ENCODE measurements at places on chromosomes 3 and 15.
A peak's percentile ranks its signal among the peaks of the same experiment; 100 is the strongest.

- no peak for DNase-seq
Measured at GRCh38 chr3:69248436-69248835, 126.0 kb upstream of the LMOD3 start.

GRCh38 chr3:71891483-71891882, 106.5 kb upstream of the PROK2 start:
- no peak for DNase-seq

GRCh38 chr15:56917652-56918045, 795 bp upstream of the TCF12 start:
- DNase-seq, result peak; percentile 19

GRCh38 chr3:30700702-30701321, 94.4 kb downstream of the TGFBR2 start:
- no peak for DNase-seq

DNA sequence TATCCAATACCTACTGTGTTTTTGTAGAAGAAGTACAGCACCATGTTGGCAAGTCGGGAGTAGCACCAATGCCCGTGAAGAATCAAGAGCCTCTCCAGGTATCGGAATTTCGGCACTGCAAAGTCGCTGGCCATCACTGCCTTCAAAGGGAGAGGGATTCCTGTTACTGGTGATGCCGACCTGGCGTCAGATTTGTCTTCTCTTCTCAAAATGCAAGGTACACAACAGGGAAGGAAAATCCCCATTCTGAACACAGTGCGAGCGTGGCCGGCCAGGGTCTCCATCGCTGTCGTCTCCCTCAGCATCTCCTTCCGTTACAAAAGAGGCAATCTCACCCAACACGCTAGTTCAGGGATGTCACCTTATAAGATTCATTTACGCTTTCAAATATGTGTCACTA, 175.4 kb downstream of the ATP10A start:
- no peak for DNase-seq

GRCh38 chr3:195911041-195911945, 2.9 kb upstream of the TNK2 start:
- no peak for DNase-seq

GRCh38 chr15:96046620-96047240, 283.8 kb upstream of the NR2F2 start:
- DNase-seq, result no peak

DNA sequence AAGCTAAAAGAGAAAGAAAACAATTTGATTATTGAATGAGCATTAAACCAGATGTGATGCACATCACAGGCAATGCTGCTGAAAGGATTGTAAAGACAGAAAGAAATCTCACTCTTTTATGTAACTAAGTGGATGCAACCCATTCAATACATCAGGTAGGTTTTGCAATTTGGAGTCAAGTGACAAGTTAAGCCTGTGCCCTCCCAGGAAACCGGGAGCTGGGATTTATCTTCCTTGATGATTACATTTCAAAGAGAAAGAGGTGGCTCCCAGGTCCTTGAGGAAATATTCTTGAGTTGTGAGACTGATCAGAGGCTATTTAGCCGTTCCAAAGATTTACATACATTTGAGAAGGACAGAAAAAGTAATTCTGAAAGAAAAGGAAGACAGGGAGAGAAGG, 219.0 kb upstream of the PROK2 start:
- no peak for DNase-seq

DNA sequence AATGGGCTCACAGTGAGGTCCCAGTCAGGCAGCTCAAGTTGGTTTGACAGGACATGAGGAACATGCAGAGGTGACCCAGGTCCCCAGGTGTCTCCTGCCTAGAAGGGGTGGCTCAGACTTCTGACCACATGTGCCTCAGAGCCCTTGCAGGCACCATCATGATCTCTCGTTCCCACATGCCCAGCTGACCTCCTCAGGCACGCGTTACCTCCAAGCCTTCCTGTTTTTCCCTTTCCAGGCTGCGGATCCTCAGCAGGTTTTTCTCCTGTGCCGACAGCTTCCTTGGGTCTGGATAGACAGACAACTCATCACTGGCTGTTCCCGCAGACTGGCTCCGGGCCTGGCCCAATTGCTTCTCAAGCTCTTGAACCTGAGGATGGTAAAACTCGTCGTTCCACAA, 30.4 kb downstream of the CCDC13 start:
- no peak for DNase-seq

GRCh38 chr15:83815506-83815905, 161.6 kb downstream of the ADAMTSL3 start:
- DNase-seq, result no peak

DNA sequence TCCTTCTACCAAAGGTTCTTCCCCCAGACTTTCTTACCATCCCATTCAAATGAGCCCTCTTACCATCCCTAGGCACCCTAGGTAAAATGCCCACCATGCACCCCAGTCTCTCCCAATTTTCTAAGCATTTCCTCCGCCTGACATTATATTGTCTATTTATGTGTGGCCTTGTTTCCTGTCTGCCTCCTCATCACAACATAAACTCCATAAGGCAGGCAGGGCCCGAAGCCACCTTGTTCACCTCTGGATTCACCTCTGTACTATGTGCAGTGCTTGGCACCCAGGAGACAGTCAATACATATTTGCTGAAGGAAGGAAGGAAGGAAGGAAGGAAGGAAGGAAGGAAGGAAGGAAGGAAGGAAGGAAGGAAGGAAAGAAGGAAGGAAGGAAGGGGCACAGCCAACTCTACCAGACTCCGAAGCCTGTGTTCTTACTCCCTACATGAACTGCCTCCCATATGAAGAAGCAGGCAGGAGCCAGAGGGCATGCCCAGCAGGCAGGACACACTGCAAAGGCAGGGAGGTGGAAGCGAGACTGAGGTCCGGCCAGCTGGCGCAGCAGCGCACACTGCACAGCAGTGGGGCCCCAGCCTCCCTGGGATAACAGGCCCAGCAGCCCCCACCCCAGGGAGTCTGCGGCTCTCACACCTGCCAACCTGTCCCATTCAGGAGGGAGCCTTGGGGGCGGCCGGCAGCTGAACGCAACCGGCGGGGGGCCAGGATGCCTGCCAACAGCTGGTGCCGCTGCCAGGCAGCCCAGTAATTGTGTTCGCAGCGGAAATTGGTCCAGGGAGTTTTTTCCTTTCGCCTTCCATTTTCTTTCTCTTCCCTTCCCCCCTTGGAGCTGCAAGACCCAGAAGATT, 106.0 kb upstream of the LINGO1 start:
- DNase-seq, result no peak

DNA sequence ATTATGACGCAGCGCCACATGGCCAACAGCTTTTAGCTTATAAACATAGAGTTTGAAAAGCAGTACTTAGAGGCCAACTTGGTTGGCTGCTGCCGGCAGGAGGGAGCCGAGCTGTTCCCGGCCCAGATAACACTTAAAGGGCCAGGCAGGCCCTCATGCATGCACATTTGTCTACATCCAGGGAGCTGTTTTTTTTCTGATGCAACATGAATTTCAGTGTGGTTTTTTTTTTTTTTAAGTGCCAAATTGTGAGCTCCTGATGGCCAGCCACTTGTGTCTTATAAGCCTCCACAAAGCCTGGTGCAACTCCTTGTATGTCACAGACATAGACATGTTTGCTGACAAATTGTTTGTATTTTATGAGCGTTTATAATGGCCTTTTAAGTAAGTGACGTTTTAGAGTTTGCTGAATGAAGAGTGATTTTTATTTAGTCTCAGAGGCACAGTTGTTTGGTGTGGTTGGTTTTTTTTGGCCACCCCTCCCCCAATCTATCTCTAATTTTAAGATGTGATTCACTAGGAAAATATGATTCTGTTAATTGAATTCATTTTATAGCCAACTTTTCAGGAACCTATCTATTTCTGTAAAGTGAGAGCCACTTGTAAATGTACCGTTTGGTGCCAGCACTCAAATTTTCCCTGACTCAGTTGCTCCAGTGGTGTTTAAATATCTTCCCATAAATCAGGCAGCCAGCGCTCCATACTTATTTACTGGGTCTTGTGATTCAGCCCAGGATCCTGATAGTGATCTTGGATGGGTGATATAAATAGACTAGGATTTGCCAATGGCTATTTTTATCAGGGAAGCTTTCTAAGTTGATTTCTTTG, 134.3 kb downstream of the VGLL4 start:
- DNase-seq, result peak; percentile 62

GRCh38 chr15:38517312-38517975, 47.2 kb downstream of the RASGRP1 start:
- DNase-seq, result no peak

DNA sequence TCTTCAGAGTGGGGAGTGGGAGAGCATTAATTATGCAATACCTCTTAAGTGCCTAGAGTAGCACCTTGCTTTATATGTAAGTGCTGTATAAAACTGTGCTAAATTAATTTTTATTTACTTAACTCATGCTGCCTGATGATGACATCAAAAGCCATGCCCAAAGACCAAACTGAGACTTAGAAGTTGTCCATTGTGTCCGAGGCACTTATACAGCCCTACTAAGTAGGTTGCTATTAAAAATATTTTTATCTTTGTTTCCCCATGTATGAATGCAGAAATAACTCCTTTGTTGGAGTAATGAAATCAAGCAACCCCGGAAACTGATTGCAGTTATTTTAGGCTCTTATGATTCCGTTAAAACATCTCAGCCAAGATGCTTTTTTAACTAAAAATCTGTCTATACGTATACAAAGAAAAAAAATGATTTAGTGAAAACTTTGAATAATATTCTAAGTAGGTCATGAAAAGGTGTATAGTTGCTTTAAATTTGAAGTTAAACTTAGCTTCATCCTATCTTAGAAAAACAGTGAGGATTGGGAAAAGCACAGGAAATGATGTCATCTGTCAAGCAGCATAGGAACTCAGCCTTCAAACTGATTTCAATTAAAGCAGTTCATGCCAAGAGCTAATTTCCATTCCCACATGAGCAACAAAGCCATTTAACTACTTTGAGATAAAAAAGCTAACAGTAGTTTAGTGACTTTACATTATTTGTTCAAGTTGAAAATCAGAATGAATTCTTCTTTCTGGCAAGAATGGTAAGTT, 43.0 kb downstream of the FBN1 start:
- no peak for DNase-seq

DNA sequence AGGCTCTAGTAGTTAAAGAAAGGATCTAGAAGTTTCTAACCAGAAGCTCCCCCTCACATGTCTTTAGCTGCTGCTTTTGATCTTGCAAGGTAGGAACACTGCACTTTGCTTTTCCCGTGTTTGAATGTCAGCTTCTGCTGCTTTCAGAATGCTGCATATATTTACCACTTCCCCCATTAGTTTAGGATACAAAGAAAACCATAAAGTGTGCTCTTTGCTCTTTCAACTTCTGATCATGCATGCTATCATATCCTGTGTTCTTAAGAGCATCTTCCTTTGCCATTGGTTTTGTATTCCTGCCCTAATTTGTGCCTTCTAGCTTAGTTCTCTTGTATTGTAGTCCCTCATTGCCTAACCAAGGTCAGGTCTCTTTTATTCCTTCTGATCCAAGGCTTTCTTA, 43.3 kb downstream of the ZNF609 start:
- no peak for DNase-seq

DNA sequence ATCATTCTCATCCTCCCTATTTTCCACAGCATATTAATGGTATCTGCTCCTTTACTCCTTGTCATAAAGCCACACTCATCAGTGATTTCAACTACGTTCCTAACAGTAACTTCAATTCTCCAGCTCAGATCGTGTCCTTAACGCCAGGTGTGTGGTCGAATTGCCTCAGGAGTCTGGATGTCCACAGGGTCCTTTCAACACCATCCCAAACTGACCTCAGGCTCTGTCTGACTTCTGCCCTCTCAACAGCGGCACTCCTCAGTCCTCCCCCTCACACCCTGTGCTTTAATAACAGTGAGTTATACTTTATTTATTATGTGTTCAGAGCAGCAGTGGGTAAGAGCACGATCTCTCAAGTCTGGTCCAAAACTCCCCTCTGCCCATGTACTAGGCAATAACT, 42.4 kb downstream of the ST3GAL6 start:
- no peak for DNase-seq

DNA sequence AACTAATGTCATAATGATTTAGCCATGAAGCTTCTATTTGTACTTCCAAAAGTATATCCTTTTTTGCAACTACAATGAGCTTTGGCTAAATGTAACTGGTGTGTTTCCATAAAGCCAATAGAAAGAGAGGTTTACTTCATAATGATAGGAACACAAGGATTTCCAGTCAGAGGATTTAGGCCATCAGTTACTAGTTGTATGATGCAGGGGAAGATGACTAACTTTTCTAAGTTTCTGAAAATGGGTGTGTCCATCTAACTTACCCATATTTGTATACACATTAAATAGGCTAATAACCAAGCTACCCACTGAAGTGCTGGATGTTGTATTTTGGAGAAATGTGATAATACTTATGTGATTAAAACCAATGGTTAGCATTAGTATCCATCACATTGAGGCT, 55.7 kb downstream of the SLC4A7 start:
- no peak for DNase-seq

DNA sequence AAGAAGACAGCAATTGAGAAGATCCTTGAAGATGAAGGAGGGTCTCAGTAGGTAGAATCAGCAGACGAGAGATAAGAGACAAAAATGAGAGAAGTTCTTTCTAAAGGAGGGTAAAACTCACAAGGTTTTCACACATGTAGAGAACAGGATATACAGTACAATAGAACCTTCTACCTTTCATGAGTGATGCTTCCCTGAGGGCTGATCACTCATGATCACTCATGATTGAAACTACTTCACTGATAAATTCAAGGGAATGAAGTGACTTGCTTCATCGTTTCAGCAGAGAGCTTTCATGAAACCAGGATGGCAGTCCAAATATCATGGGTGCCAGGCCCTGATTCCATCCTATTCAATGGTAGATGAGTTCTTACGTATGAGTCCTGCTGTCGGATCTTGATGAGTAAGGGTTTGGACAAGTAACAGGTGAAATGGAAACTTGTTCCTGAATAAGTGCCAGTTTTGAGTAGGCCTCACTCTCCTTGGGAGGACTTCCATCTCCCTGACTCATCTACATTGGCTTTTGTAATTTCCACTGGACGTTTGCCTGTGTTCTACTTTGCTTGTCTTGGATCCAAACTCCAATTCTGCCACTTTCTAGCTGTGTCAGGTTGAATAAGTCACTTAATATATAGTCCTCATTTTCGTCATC, 9.6 kb upstream of the CLDN16 start:
- DNase-seq, result peak; percentile 16

DNA sequence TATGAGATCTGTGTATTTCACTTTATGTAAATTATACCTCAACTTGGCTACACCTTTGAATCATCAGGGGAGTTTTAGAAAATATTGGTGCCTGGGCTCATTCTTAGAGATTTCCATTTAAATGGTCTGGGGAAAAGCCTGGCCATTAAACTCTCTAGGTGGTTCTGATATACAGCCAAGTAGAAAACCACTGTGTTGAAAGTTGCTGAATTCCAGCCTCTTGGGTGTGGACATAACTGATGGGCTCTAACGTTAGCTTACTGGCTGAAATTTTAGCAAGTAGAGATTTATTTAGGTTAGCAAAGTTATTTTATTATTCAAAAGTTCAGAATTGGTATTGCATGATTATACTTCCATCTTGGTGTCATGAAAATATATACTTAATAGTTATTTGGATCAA, 84.1 kb downstream of the ATG7 start:
- no peak for DNase-seq

Measured in muscle of arm (tissue), 14 donors.